ENCODE measurements at places on chromosomes 5 and 9. TPM values are rescaled to one million over a fixed set of nuclear protein-coding genes. Genes with fewer than 3 reads are reported as not detected.

DNA sequence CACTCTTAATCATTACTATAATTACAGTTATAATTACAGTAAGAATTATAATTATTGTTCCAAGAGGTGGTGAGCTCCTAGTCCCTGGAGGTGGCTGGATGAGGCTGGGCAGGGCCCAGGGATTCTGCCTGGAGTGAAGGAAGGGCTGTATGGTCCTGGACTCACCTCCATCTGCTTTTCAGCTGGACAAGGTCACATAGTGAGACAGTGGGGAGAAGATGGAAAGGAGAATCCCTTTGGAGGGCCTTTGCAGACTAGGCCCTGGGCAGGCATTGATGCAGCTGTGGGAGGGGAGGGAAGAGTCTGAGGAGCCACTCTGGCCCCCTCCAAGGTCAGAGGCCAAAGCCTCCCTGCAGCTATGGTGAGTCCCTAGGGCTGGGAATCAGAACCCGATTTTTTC lies 125.4 kb downstream of the RGS3 start:
- peak overlapping the region; percentile 58 for H3K27ac ChIP-seq
- H3K4me1 ChIP-seq, result no peaks in the 10 kb centered on the region

GRCh38 chr9:127785023-127785932 lies 556 bp upstream of the CDK9 start:
- H3K27me3 ChIP-seq, result no peaks in the 10 kb centered on the region
- peak; percentile 92 for DNase-seq
- peak overlapping the region; percentile 99 for H3K27ac ChIP-seq
- H3K36me3 ChIP-seq, result no peaks in the 10 kb centered on the region
- peaks cover 11% of the 10 kb centered on the region for H3K4me1 ChIP-seq
- H3K4me3 ChIP-seq, result peak overlapping the region; percentile 93

- H3K27ac ChIP-seq, result no peak overlapping the region
- no peak for DNase-seq
- H3K4me3 ChIP-seq, result no peak overlapping the region
- no peaks in the 10 kb centered on the region for H3K36me3 ChIP-seq
- H3K4me1 ChIP-seq, result no peaks in the 10 kb centered on the region
These were observed 177.0 kb downstream of the FGF18 start for GRCh38 chr5:171596391-171596878.

DNA sequence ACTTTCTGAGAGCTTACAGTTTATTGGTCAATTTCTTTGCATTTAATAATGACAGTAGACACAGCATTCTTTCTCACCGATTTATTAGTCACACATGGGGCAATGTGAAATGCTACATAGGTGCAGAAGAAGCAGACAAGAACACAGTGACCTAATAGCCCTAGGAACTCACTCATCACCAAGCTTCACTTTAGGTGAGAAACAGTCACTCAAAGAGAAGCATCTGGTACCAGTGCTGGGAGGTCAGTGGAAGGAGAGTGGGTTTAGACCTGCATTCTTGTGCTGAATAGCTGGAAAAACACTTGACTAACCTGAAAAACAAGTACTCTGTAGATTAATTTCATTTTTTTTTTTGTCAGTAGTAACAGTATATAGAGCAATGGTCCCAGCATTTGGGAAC lies 179.6 kb downstream of the GRIA1 start:
- H3K27ac ChIP-seq, result no peak overlapping the region
- no peaks in the 10 kb centered on the region for H3K36me3 ChIP-seq
- no peak overlapping the region for H3K4me3 ChIP-seq
- no peaks in the 10 kb centered on the region for H3K4me1 ChIP-seq
- no peaks in the 10 kb centered on the region for H3K27me3 ChIP-seq

TJP2 gene
- 110 TPM for total RNA-seq

DNA sequence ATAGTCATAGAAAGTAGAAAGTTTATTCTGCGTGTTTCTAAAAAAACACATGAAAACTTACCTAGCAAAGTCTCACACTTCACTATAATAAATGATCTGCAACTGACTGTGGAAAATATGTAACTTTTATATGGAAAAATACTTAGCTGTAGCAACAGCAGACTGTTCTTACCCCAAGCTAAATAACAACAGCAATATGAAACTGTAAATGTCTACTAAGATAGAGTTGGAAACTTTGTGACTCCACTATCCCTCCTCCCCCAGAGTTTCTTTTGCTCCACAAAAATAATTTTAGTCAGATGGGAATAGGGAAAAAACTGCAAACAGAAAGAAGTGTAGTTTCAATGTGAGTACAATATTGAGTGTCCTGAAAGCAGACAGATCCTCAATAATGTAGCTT lies 21.0 kb downstream of the MLLT3 start:
- no peaks in the 10 kb centered on the region for H3K4me1 ChIP-seq
- DNase-seq, result no peak
- no peaks in the 10 kb centered on the region for H3K27me3 ChIP-seq
- H3K36me3 ChIP-seq, result no peaks in the 10 kb centered on the region

- no peaks in the 10 kb centered on the region for H3K27me3 ChIP-seq
- no peak overlapping the region for H3K4me3 ChIP-seq
- peak; percentile 27 for DNase-seq
- no peak overlapping the region for H3K27ac ChIP-seq
- no peaks in the 10 kb centered on the region for H3K36me3 ChIP-seq
- H3K4me1 ChIP-seq, result no peaks in the 10 kb centered on the region
These were observed 93.0 kb downstream of the YTHDC2 start for GRCh38 chr5:113606298-113607134.

DNA sequence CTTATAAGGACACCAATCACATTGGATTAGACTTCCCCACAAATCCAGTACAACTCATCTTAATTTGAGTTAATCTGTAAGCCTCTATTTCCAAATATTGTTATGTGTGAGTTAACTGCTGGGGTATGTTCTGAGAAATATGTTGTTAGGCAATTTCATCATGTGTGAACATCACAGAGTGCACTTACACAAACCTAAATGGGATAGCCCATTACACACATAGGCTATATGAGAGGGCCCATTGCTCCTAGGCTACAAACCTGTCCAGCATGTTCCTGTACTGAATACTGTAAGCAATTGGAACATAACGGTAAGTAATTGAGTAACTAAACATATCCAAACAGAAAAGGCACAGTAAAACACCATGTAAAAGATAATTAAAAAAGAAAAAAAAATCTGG lies 19.1 kb upstream of the ARSI start:
- no peaks in the 10 kb centered on the region for H3K36me3 ChIP-seq
- no peaks in the 10 kb centered on the region for H3K4me1 ChIP-seq
- no peaks in the 10 kb centered on the region for H3K27me3 ChIP-seq
- no peak for DNase-seq
- no peak overlapping the region for H3K27ac ChIP-seq

SEMA5A gene
- total RNA-seq, result 129 TPM

GRCh38 chr5:132607095-132607494 lies 50.3 kb downstream of the RAD50 start:
- no peaks in the 10 kb centered on the region for H3K36me3 ChIP-seq
- DNase-seq, result no peak
- no peaks in the 10 kb centered on the region for H3K27me3 ChIP-seq
- H3K4me1 ChIP-seq, result no peaks in the 10 kb centered on the region
- H3K27ac ChIP-seq, result no peak overlapping the region
- H3K4me3 ChIP-seq, result no peak overlapping the region

DNA sequence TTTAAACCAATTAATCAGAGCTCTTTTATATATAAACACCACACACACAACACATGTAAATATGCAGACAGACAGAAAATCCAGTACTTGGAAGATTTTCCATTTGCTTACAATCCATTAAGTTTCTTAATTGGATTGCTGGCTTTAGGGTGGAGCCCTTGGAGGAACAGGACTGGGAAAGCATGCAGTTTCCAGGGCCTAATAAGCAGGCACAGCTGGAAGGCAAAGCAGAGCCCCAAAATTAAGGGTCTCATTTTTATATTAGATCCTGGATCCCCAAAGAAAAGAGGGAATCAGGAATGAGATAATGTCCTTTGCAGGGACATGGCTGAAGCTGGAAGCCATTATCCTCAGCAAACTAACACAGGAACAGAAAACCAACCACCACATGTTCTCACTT lies 13.1 kb upstream of the SMC2 start:
- DNase-seq, result no peak
- H3K27ac ChIP-seq, result no peak overlapping the region
- H3K4me1 ChIP-seq, result no peaks in the 10 kb centered on the region
- H3K36me3 ChIP-seq, result no peaks in the 10 kb centered on the region
- no peak overlapping the region for H3K4me3 ChIP-seq

GRCh38 chr9:100933656-100934055 lies 94.9 kb upstream of the PLPPR1 start:
- H3K27ac ChIP-seq, result no peak overlapping the region
- H3K36me3 ChIP-seq, result no peaks in the 10 kb centered on the region

NUTM2G gene
- total RNA-seq, result not detected

SLC35D2 gene
- total RNA-seq, result 12.0 TPM

TRPM6 gene
- 2.3 TPM for total RNA-seq

- H3K36me3 ChIP-seq, result no peaks in the 10 kb centered on the region
- H3K4me3 ChIP-seq, result no peak overlapping the region
- no peak for DNase-seq
- no peaks in the 10 kb centered on the region for H3K27me3 ChIP-seq
These were observed 128.1 kb downstream of the GIN1 start for GRCh38 chr5:102991802-102992201.

DNA sequence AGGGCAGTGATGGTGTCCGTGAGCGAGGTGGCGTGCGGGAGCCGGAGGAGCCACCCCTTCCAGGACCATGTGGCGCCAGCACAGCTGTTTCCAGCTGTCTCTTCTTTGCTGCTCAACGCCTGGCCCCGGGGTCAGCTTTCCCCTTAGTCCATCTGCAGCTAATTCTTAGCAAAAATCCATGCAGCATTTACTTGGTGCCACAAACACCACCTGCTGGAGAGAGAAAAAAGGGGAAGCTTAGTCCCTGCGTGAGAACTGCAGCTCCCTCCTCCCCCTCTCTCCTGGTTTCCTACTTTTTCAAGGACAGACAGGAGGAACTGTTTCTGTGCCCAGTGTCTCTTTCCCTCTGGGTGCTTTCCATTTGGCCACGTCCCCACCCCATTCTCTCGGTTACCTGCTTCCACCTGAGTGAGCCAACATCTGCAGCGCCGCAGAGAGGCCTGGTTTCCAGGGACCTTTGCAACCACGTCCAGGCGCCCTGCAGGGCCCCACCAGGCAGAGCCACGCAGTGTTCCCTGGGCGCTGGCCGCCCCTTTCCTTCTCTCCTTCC lies 3.4 kb downstream of the SLC6A19 start:
- H3K36me3 ChIP-seq, result no peaks in the 10 kb centered on the region
- no peak overlapping the region for H3K4me3 ChIP-seq
- H3K27me3 ChIP-seq, result no peaks in the 10 kb centered on the region
- no peak overlapping the region for H3K27ac ChIP-seq

- H3K27me3 ChIP-seq, result no peaks in the 10 kb centered on the region
- no peaks in the 10 kb centered on the region for H3K4me1 ChIP-seq
- no peak for DNase-seq
- H3K27ac ChIP-seq, result no peak overlapping the region
These were observed 37.3 kb upstream of the TMEM252 start for GRCh38 chr9:68577774-68578591.

FBXO10 gene
- 9.4 TPM for total RNA-seq

DNA sequence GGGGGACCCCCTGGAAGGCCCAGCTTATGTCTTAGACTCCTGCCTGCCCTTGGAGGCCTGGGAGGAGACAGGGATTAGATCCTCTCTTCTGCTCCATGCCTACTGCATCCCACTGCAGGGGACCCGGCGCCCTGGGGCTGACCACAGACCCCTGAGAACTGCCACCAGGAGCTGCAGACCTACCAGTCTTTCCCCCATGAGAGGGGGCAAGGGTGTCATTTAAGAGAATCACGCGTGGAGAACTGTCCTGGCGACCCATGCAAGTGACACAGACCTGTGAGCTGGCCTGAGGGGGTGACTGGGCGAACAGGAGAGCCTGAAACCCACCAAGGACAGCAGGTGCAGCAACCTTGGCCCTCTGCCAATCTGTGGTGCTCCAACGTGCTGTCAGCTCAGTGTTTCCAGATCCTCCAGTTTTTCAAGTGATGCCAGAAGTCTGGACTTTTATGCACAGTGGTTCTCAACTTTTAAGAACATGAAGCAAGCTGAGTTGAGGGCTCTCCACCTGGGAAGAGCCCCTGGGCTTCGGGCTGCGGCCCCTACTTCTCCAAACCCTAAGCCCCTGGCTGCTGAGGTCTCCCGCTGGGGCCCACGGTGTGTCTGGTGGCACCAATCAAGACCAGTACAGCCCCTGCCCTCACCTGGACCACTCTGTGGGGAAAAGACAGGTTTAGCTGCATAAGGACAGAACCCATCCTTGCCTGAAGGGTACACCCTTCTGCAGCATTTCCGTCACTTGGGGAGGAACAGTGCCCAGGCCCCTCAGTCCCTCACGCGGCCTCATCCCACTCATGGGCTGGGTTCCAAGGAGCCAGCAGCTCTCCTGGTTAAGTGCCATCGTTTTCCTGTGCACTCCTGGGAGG lies 18.2 kb downstream of the GFPT2 start:
- H3K4me3 ChIP-seq, result no peak overlapping the region
- peaks cover 10% of the 10 kb centered on the region for H3K4me1 ChIP-seq
- H3K27ac ChIP-seq, result no peak overlapping the region
- no peaks in the 10 kb centered on the region for H3K27me3 ChIP-seq

GRCh38 chr9:133050142-133050541 lies 11.6 kb upstream of the CEL start:
- H3K4me1 ChIP-seq, result no peaks in the 10 kb centered on the region
- DNase-seq, result no peak
- no peaks in the 10 kb centered on the region for H3K27me3 ChIP-seq
- no peak overlapping the region for H3K27ac ChIP-seq
- H3K36me3 ChIP-seq, result no peaks in the 10 kb centered on the region

- no peaks in the 10 kb centered on the region for H3K27me3 ChIP-seq
- no peak overlapping the region for H3K4me3 ChIP-seq
- no peaks in the 10 kb centered on the region for H3K4me1 ChIP-seq
- no peak for DNase-seq
These were observed 494.9 kb upstream of the MEF2C start for GRCh38 chr5:89377767-89378455.

DNA sequence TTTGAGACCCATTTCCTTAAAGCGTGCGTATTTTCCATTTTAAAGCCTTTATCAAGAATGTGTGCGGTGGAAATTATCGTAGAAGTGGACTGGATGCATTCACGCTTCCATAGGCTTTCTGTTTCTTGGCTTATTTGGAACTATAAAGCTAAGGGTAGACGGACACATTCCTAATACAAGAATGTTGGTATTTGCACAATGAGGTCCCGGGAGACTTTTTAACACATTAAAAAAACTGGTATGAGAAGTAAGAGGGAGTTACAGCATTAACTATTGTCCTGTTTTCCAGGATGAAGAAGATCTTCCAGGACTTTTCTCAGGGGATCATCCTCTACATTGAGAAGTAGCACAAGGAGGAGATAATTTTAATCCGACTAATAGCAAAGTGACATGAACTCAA lies 653.0 kb downstream of the MTRR start:
- no peaks in the 10 kb centered on the region for H3K4me1 ChIP-seq
- no peak overlapping the region for H3K4me3 ChIP-seq

GRCh38 chr5:138029501-138029900 lies 3.4 kb downstream of the FAM13B start:
- no peak overlapping the region for H3K4me3 ChIP-seq
- H3K27me3 ChIP-seq, result no peaks in the 10 kb centered on the region
- peaks cover 5% of the 10 kb centered on the region for H3K4me1 ChIP-seq

FAM221B gene
- not detected for total RNA-seq

All from uterus (tissue), 4 donors.